ENCODE measurements at places on chromosomes 1 and 21. TPM values are rescaled to one million over a fixed set of nuclear protein-coding genes. Genes with fewer than 3 reads are reported as not detected.
A peak's percentile ranks its signal among the peaks of the same experiment; 100 is the strongest.

The USP16 gene
- total RNA-seq = 77.9 TPM

GRCh38 chr1:15847893-15848142 is 311 bp downstream of the SPEN start:
- DNase-seq = no peak

The PBX1 gene
- total RNA-seq = 11.7 TPM

DNA sequence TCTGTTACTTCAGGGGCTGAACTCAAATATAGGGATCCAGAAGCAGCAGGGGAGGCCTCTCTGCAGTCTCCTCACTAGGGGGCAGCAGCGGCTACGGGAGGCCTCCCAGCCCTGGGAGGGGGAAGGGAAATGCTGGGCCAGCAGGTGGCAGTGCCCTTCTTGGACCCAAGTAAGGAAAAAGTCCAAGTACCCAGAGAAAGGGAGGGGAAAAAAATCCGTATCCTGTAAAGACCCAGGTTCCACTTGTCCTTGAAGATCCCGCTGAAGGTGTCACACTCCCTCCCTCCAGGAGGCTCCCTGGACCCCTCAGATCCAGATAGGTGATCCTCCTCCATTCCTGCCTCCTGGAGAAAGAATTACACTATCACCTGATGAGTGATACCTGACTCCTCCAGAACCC is 14.1 kb upstream of the NUAK2 start:
- peak; percentile 87 for DNase-seq

GRCh38 chr1:119988306-119989062 is 81.0 kb downstream of the NOTCH2 start:
- DNase-seq = no peak

The CIART gene
- total RNA-seq = 15.2 TPM

DNA sequence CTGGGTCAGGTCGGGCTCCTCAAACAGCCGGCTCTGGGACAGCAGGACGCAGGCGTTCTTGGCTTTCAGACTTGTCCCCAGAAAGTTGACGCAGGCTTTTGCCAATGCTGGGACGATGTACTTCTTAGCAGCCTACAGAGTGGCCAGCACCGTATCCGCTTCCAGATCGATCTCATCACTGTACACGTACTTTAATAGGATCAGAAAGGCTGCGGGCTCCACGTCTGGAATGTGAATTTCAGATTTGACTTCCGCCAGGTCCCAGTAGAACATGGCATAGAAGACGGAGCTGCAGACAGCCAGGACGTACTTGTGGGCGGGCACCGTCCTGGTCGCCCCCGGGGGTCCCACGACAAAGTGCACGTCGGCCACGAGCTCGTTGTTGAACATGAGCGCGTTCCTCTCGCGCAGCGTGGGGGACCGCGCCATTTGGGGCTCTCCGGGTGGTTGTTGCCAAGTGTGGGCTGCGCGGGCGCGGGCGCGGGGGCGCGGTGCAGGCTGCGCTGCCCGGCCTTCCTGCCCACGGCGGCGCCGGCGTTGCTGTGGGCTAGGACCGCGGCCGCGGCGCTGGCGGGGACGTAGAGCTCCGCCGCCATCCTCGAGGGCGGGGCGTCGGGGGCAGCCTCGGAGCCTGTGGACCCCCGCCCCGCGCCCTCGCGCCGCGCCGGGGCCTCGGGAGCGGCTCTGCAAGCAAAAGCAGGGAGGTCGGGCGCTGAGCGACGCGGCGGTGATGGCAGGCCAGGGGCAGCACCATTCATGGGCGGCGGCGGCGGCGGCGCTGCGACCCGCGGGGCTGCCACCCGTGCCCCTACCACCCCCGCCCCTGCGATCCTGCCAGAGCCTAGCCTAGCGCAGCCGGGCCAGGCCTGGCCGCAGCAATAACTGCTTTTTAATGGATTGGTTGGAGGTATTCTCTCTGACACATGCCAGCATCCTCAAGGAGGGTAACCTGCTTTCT is 10.6 kb downstream of the CNR2 start:
- no peak for DNase-seq

The DENND2D gene
- total RNA-seq = 0.41 TPM

All from A172 (cell line).